A172 (cell line): ENCODE measurements at places on chromosomes 1 and 21.
A peak's percentile ranks its signal among the peaks of the same experiment; 100 is the strongest.

GRCh38 chr1:22809783-22810182 lies 99.1 kb downstream of the EPHB2 start:
- DNase-seq, result no peak

DNA sequence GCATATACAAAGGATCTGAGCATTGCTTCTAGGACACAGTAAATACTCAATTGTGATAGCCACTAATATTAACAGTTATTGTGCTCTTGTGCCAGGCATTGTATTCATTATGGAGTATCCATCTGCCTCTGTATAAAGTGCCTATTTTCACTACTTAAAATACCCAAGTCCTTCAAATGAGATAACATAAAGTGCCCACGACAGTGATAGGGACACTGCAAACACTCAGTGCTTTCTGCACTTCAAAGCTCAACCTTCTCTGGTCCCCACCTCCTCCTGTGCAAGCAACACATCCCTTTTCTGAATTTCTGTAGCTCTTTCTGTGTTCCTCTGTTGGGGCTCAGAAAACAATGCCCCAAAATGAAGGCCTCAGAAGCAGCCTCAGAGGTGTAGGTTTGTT lies 6.6 kb upstream of the DDAH1 start:
- no peak for DNase-seq

DNA sequence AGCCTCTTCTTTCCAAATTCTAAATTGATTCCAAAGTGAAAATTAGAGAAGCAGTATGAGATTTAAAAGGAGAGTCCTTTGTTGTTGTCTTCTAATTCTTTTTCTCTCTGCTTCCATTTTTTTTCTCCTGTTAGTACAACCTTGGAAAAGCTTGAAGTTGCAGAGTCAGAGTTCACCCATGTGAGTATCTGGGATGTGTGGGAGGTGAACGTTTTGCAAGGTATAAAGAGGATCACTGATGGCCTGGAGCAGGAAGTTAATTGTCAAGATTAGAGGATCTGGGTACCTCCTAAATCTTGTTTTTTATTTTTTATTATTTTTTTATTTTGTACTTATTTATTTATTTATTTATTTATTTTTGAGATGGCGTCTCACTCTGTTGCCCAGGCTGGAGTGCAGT lies 7.7 kb upstream of the PSMD4 start:
- DNase-seq, result no peak

GRCh38 chr1:160522622-160523345 lies at the start of gene SLAMF6:
Gene SLAMF6, minus strand, starts transcription at chr1:160523255. Its CDS starts 63 bp downstream, at chr1:160523192.
- no peak for DNase-seq

GRCh38 chr21:43764576-43765495 lies 11.3 kb downstream of the CSTB start:
- peak; percentile 60 for DNase-seq

GRCh38 chr1:59390307-59390706 lies 93.4 kb downstream of the FGGY start:
- DNase-seq, result no peak

DNA sequence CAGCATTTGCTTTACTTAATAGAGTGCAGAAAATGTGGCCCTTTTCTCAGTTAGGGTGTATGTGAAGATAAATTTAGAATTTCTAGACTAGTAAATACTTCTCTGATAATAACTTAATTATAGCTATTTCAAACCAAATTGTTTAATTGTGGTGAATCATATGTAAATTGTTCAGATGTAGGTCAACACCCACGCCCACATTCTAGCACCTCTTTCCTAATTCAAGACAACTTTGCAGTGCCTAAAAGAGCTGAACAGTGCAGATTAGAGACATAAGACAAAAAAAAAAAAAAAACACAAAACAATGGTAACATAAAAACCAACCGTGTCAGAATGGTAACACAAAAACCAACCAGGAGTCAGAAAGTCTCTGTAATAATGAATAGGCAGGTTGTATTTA lies 758.3 kb downstream of the USP25 start:
- DNase-seq, result no peak

GRCh38 chr21:46124083-46124925 lies 26.4 kb downstream of the COL6A2 start:
- DNase-seq, result no peak

- DNase-seq, result no peak
Observed at GRCh38 chr21:25031750-25032149, 575.5 kb downstream of the MRPL39 start.

- DNase-seq, result no peak
Observed at GRCh38 chr1:170620164-170620563, 43.8 kb upstream of the PRRX1 start.

GRCh38 chr21:37582590-37582989 lies 216.0 kb downstream of the DYRK1A start:
- DNase-seq, result peak; percentile 54

GRCh38 chr1:6795203-6795602 lies 9.9 kb downstream of the CAMTA1 start:
- no peak for DNase-seq

DNA sequence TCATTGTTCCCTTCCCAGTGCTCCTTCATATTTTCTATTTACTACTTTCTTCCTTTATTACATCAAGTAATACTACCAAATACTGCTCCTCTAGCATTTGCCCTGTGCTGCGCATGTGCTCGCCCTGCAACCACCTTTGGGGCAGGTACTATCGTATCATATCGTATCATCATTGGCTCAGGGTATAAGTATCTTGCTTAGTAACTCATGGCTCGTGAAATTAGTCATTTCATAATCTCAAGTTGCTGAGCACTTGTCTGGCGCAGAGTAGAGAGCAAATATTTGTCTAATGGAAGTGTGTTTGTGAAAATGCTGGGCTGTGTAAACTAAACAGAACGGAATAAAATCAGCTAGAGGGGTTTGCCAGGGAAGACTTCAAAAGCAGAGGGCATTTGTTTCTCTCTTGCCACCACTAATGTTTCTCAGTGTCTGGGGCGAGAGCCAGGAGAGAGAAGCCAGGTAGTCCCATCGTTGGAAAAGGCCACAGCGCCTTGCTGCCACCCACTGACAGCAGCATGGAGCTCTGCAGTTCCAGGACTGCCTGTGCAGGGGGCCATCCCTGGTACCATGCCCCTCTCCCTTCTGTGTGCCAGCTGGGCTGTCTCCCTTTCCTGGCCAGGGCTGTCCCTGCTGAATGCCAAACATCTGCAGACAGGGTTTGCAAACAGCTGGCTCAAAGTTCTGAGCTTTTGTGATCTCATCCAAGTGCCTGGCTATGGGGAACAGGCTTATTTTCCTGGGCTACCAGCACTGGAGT lies 20.0 kb upstream of the CPT2 start:
- no peak for DNase-seq

- no peak for DNase-seq
Observed at GRCh38 chr1:119011706-119012105, 23.6 kb upstream of the TBX15 start.

DNA sequence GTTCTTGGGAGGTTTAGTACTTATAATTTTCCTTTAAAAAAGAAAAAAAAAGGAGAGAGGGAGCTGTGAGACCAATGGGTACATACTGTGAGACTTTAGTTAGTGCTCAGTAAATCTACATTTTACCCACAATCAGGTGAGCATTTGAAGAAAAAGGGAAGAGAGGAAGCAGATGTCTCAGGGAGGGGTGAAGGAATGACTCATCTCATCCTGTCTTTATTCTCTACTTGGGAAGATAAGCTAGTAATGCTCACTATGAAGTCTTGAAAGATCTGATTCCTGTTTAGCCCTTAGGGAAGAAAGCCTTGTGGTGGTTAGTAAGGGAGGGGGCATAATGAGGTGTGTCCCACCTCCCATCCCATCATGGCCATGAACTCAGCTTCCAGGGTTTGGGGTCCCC lies 112.6 kb downstream of the PLD5 start:
- no peak for DNase-seq

DNA sequence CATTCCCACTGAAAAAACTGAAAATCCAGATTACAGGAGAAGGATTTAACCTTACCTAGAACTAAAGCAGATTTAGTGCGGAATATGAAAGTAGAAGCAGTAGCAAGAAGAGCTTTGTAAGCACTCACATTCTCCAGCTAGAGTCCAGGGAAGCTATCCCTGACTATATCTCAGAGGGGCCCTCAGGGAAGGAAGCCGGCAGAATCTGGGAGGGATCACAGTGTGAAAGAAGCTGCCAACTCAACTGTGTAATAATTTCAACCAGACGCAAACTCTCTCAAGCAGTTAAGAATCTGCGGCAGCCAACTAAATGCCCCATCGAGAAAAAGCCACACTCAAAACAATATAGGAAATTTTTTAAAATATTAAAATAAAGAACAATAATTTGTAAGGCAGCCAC lies 163.8 kb downstream of the EIF4G3 start:
- no peak for DNase-seq

DNA sequence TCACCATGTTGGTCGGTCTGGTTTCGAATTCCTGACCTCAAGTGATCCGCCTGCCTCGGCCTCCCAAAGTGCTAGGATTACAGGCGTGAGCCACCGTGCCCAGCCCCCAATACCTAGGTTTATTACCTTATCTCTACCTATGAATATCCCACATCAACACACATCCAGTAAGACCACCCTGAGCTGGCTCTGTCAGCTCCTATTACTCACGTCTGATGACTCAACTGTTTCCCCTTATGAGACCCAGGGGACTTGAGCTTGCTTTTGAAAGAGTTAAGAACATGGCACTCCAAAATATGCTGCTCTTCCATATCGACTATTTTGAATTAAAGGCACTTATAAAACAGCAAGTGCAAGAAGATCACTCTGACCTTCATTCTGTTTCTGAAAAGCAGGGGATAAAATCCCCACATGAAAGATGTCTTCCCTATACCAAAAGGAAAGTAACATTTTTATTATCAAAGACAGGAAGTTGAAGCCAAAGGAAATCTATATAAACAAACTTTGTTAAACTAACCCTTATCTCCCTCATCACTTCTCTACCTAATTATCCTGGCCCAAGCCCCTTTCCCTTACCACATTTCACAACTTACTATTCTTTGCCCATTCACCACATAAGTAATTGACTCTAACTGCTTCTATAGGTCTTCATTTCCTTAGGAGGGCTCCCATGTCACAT lies 41.3 kb upstream of the OSBPL9 start:
- peak; percentile 47 for DNase-seq

- DNase-seq, result no peak
Observed at GRCh38 chr1:117371441-117372151, 4.3 kb downstream of the MAN1A2 start.

DNA sequence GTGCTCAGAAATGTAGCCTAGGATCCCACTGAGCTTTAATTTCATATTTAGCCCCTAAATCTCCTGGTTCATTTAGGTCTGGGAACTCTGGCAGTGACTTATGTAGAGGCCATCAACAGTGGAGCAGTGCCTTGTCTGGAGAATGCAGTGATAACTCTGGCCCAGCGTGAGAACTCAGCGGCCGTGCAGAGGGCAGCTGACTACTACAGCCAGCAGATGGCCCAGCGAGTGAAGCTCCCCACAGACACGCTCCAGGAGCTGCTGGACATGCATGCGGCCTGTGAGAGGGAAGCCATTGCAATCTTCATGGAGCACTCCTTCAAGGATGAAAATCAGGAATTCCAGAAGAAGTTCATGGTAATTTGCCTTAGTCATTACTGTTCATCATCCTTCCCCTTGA lies 17.8 kb downstream of the GBP6 start:
- DNase-seq, result no peak

DNA sequence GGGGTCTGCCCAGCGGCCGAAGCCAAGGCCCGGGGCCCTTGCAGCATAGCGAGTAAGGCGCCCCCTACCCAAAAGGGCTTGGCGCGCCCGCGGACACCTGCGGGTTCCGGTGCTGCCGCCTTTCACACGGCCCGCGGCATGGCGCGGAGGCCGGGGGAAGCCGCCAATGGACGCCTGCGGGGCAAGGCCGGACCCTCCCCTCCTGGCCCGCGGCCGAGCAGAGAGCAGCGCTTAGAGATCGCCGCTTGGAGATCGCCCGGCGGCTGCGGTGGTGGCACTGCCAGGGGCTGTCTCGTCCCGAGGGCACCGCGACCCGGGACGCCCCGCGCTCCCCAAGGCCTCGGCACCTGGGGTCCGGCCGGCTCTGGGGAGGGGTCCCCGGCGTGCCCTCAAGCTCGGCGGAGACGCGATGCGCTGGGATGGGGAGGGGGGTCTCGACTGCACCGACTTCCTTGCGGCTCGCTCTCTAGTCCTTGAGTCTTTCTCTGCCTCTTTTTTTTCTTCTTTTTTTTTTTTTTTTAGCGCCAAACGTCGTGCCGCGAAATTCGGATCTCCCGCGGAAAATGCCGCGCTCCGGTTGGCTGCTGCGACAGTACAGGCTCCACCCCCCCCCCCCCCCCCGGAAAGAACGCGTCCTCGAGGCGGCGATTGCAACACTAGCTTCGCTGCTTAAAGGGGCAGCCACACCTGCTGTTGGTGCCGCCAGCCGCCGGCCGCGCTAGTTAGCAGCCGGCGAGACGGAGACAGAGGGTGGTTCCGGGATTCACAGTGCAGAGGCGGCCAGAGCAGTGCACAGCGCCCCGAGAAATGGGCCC lies at the start of gene E2F2:
Gene E2F2 (minus strand): TSS at position 487 of the 815 bp plus-strand sequence. CDS start 440 bp downstream, at position 47.
- peak; percentile 60 for DNase-seq

DNA sequence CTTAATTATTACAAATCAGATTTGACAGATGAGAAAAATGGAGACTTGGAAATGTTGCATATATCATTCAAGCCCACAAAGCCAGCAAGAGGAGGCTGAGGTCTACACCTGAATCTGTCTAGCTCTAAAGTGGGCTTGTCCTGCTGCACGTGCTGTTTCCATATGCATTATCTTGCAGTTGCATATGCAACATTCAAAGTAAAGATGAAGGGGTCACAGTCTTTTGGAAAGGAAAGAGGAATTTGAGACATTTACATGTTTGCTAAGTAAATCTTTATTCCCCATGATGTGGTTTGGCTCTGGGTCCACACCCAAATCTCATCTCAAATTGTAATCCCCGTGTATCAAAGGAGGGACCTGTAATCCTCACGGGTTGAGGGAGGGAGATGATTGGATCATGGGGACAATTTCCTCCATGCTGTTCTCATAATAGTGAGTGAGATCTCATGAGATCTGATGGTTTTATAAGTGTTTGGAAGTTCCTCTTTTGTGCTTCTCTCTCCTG lies 98.3 kb downstream of the BACH1 start:
- DNase-seq, result no peak

GRCh38 chr1:103435443-103435842 lies 90.1 kb upstream of the RNPC3 start:
- no peak for DNase-seq

DNA sequence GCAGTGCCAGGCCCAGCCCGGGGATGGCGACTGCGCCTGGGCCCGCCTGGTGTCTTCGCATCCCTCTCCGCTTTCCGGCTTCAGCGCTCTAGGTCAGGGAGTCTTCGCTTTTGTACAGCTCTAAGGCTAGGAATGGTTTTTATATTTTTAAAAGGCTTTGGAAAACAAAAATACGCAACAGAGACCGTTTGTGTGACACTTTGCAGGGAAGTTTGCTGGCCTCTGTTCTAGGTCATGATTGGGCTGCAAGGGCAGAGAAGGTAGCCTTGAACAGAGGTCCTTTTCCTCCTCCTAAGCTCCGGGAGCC lies 719 bp downstream of the SOD1 start:
- no peak for DNase-seq
